ENCODE measurements at places on chromosomes 2 and 18. TPM values are rescaled to one million over a fixed set of nuclear protein-coding genes. Genes with fewer than 3 reads are reported as not detected.

Gene AFF3
- polyA plus RNA-seq = 4.2 TPM

Gene ADAM23
- not detected for polyA plus RNA-seq

DNA sequence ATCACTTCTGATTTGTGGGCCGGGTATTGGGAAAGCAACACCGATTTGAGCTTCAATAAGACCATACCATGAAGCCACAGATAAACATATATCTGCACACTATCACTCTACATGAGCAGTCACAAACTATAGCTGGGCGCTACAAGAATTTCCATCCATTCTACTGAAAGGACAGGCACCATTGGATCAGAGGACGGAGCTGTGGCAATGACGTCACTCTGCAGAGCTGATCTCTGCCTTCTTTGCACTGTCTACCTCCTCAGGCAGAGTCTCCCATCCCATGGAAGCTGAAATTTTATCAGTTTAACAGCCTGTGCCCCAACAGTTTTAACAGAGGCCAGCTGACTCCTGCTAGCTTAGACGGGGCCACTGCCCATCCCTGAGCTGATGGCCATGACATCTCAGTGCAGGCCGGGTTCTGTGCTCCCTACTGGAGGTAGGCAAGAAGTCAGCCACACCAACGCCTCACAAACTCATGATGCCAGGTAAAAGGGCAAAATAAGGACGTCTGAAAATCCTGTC is 389.6 kb upstream of the SALL3 start:
- no peak overlapping the region for H3K4me3 ChIP-seq
- H3K36me3 ChIP-seq = no peaks in the 10 kb centered on the region
- no peaks in the 10 kb centered on the region for H3K4me1 ChIP-seq
- H3K27me3 ChIP-seq = peaks cover 2% of the 10 kb centered on the region
- DNase-seq = no peak

Gene RAPH1
- 0.53 TPM for polyA plus RNA-seq

- DNase-seq = no peak
- H3K27me3 ChIP-seq = no peaks in the 10 kb centered on the region
- no peaks in the 10 kb centered on the region for H3K36me3 ChIP-seq
- no peak overlapping the region for H3K27ac ChIP-seq
- H3K4me1 ChIP-seq = no peaks in the 10 kb centered on the region
- no peak overlapping the region for H3K4me3 ChIP-seq
Measured at GRCh38 chr18:629269-630150, 27.9 kb upstream of the TYMS start.

- H3K4me3 ChIP-seq = no peak overlapping the region
- H3K27me3 ChIP-seq = no peaks in the 10 kb centered on the region
- no peak for DNase-seq
- H3K4me1 ChIP-seq = no peaks in the 10 kb centered on the region
- no peaks in the 10 kb centered on the region for H3K36me3 ChIP-seq
Measured at GRCh38 chr2:189232759-189233406, 53.3 kb upstream of the COL5A2 start.

DNA sequence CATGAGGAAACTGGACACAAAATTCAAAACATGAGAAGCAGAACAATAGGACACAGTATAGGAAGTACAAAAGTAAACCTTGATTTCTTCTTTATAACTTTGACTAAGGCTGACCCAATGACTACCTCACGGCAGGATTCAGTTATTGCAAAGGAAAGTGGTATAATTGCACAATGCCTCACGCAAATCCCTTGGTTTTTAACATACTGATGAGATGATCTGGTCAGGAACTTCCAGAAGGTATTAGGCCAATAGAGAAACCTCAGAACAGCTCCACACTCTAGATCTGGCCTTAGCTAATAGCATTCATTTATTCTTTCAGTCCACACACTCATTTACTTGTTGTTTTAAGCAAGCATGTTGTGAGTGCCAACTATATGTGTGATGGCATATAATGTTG is 1526.9 kb upstream of the ACVR2A start:
- no peaks in the 10 kb centered on the region for H3K27me3 ChIP-seq
- H3K4me3 ChIP-seq = no peak overlapping the region
- no peaks in the 10 kb centered on the region for H3K4me1 ChIP-seq
- H3K27ac ChIP-seq = no peak overlapping the region

GRCh38 chr2:216499641-216500218 is 1.1 kb downstream of the RPL37A start:
- DNase-seq = no peak
- H3K36me3 ChIP-seq = peaks cover 50% of the 10 kb centered on the region
- peak overlapping the region; percentile 86 for H3K27ac ChIP-seq
- H3K4me1 ChIP-seq = peaks cover 36% of the 10 kb centered on the region
- peak overlapping the region; percentile 93 for H3K4me3 ChIP-seq

Gene SLC5A7
- not detected for polyA plus RNA-seq

Gene CROCC2
- polyA plus RNA-seq = not detected

Gene CAVIN2
- polyA plus RNA-seq = not detected

DNA sequence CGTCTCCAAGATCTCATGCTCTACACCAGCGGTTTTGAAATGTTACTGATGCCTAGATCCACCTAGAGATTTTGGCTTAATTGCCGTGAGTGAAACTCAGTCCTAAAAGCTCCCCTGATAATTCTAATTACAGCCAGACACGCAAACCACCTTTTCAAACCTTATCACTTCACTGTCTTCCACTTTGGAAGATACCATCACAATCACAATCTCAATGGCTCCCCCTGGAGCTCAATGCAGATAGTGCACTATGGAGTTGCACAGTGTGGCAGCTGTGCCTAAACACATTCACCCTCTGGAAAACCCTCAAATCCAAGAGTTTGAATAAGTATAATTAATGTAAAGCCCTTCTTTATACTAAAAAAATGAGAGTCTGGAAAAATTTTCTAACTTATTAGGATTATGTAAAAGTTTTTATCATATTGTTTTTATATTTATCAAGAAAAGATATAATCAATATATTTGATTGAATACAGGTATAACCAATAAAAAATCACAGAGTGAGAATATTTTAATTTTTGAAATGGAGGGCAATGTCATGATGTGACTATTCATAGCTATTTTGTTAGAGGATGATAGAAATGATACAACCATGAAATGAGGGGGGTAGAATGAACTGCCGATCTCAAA is 102.9 kb upstream of the SLC8A1 start:
- no peaks in the 10 kb centered on the region for H3K27me3 ChIP-seq
- H3K4me3 ChIP-seq = no peak overlapping the region
- H3K27ac ChIP-seq = no peak overlapping the region
- H3K36me3 ChIP-seq = no peaks in the 10 kb centered on the region
- H3K4me1 ChIP-seq = no peaks in the 10 kb centered on the region

Gene B3GNT2
- polyA plus RNA-seq = 38.9 TPM

GRCh38 chr2:230541934-230542380 is 126.0 kb downstream of the SP100 start:
- H3K4me3 ChIP-seq = no peak overlapping the region
- H3K27ac ChIP-seq = no peak overlapping the region
- no peaks in the 10 kb centered on the region for H3K4me1 ChIP-seq
- no peak for DNase-seq
- H3K27me3 ChIP-seq = no peaks in the 10 kb centered on the region

DNA sequence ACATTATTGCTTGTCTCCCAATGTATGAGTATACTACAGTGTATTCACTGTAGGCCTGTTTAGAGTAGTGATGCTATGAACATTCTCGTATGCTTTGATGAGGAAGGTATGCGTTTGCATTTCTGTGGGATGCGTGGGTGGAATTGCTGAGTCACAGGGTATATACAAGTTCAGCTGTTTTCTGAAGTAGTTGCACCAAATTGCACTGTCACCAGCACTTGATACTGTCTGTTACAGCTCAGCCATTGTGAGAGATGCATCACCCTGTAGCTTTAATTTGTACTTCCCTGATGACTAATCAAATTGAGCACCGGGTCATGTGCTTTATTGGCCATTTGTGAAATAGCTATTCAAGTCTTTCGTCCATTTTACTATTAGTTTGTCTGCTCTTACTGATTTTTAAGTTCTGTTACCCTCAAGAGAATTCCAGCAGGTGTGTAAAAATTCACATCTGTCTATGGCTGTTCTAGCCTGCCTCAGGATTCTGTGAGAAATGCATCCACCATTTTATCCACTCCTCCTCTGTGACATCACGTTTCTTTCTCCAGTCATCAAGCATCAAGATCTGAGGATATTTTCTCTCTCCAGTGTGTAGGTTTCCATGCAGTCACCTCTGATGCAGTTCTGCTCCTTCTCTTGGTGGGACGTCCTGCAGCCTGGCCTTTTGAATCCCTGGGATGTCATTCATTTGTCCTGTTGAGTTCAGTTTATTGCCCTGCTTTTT is 72.5 kb downstream of the DGKD start:
- DNase-seq = peak; percentile 30
- no peaks in the 10 kb centered on the region for H3K27me3 ChIP-seq
- peaks cover 3% of the 10 kb centered on the region for H3K36me3 ChIP-seq
- H3K27ac ChIP-seq = no peak overlapping the region
- H3K4me1 ChIP-seq = peaks cover 27% of the 10 kb centered on the region

GRCh38 chr2:186771395-186771794 is 77.5 kb downstream of the FAM171B start:
- no peak overlapping the region for H3K27ac ChIP-seq
- no peaks in the 10 kb centered on the region for H3K4me1 ChIP-seq
- H3K36me3 ChIP-seq = no peaks in the 10 kb centered on the region
- no peak overlapping the region for H3K4me3 ChIP-seq
- H3K27me3 ChIP-seq = no peaks in the 10 kb centered on the region

DNA sequence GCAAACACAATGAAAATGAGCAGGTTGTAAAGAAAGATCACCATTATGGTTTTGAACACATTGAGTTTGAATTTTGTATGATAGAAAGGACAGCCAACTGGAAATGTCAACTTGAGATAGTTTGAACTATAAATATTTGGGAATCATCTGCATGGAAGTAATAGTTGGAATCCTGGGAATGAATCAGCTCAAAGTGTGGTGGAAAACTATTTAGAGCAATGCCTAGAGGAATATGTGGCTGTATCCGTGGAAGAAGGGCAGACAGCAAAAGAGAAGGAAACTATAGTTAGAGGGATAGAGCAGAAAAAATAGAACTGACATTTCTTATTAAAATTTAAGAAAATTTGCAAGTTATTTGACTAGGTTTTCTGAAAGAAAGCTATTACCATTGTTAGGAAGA is 112.5 kb upstream of the OTX1 start:
- no peak overlapping the region for H3K27ac ChIP-seq
- no peak overlapping the region for H3K4me3 ChIP-seq
- DNase-seq = no peak
- no peaks in the 10 kb centered on the region for H3K4me1 ChIP-seq
- no peaks in the 10 kb centered on the region for H3K27me3 ChIP-seq

- H3K27me3 ChIP-seq = peaks cover 12% of the 10 kb centered on the region
- H3K36me3 ChIP-seq = no peaks in the 10 kb centered on the region
- DNase-seq = no peak
- H3K4me3 ChIP-seq = no peak overlapping the region
- no peaks in the 10 kb centered on the region for H3K4me1 ChIP-seq
- H3K27ac ChIP-seq = no peak overlapping the region
Measured at GRCh38 chr18:47040982-47041381, 5.6 kb upstream of the ELOA2 start.

GRCh38 chr2:211477537-211478275 is 921.3 kb downstream of the CPS1 start:
- no peaks in the 10 kb centered on the region for H3K36me3 ChIP-seq
- no peak overlapping the region for H3K27ac ChIP-seq
- no peaks in the 10 kb centered on the region for H3K4me1 ChIP-seq
- no peak for DNase-seq

GRCh38 chr18:59661891-59662701 is 35.1 kb downstream of the CCBE1 start:
- no peak overlapping the region for H3K27ac ChIP-seq
- DNase-seq = no peak
- no peaks in the 10 kb centered on the region for H3K27me3 ChIP-seq
- no peaks in the 10 kb centered on the region for H3K36me3 ChIP-seq

Gene NBAS
- 19.5 TPM for polyA plus RNA-seq
